ENCODE measurements at places on chromosomes 6 and 20.
A peak's percentile ranks its signal among the peaks of the same experiment; 100 is the strongest.

- no peak for DNase-seq
Measured at GRCh38 chr6:150478656-150479545, 110.1 kb downstream of the IYD start.

- no peak for DNase-seq
Measured at GRCh38 chr6:40443842-40444241, 143.3 kb downstream of the LRFN2 start.

DNA sequence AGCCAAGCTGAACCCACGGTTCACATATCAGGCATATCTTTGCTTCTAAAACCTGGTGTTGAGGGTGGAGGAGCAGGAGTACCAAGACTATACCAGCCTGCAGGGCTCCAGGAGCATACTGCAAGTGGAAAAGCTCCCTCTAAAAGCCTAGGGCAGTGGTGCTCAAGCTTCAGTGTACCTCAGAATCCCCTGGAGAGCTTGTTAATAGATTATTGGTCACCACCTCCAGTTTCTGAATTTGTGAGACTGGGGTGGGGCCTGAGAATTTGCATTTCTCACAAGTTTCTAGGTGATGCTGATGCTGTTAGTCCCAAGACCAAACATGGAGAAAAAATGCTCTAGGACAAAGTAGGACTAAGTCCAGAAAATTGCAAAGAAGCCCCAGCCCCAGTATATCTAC, 65.4 kb downstream of the FILIP1 start:
- DNase-seq: no peak

GRCh38 chr20:20677186-20677585, 35.3 kb downstream of the RALGAPA2 start:
- peak; percentile 58 for DNase-seq

- DNase-seq: peak; percentile 100
Measured at GRCh38 chr20:51366155-51366886, 176.2 kb downstream of the NFATC2 start.

DNA sequence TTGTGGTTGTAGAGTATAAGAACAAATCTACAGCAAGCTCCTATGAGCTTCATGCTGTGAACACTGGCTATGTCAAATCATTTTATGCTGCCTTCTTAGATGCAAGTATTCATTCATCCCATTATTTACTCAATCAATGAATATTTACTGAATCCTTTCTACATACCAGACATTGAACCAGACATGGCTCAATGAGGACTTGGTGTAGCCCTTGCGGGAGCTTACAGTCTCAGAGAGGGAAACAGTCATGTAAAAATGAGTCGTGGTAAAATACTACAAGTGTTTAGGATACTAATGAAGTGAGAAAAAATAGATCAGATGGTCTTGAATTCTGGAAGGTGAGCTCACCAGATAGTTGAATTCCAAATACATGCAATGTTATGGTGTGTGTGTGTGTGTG, 44.8 kb upstream of the ENPP1 start:
- peak; percentile 53 for DNase-seq

DNA sequence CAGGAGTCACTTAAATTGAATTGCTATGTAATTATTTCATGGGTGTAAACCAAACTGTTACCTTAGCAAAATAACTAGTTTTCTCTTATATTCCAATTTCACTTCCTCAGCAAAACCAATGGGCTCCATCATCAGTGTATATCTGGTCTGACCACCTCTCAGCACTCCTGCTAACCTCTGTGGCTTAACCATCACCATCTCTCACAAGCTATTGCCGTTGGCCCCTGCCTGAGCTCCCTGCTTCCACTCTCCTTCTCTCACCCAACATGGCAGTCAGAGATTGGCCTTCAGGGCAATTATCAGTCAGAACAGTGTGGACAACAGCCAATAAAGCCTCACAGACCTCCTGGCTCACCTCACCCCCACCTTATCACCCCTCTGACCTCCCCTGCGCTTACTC, 124.0 kb downstream of the CARMIL1 start:
- DNase-seq: no peak

GRCh38 chr6:108288742-108289141, 6.1 kb upstream of the AFG1L start:
- DNase-seq: no peak

- peak; percentile 70 for DNase-seq
Measured at GRCh38 chr6:20402342-20403069, 827 bp downstream of the E2F3 start.

DNA sequence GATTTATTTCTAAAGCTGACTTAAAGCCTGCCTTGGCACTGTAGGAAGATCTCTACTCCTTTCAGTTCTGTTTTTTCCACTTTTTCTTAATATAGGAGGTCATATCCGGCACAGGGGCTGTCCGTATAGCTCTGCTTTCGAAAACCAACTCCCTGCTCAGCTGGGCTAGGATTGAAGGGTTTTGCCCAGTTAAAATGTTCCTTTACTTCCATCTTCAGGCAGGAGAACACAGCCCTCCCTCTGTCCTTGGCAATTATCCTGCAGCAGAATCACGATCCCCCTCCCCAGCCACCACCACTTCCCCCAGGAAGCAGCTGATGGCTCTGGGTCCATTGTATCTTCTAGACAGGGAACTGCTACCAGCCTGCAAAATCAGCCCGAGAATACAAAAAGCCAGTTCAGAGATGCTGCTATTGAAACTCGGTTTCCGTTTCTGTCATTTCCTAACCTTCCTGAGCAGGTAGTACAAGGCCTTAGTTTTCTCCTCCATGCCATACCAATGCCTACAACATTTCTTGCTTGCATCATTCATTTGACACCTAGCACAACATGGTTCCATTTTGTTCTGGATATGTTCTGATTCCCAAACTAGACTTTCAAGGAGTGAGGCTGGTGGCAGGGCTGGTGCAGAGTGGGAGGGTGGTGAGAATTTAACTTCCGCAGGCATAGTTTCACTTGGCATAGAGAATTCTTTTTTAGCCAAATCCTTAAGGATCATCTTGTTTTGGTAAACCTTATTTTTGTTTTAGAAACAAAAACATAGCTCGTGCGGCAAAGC, 53.9 kb downstream of the FAM50B start:
- DNase-seq: no peak

GRCh38 chr6:3996349-3996748, 82.6 kb downstream of the FAM217A start:
- DNase-seq: no peak

GRCh38 chr6:36245572-36246061, 24.2 kb upstream of the PNPLA1 start:
- no peak for DNase-seq
